ENCODE measurements at places on chromosomes 7 and 10.

- no peak for DNase-seq
Measured at GRCh38 chr7:114660753-114661152, 246.1 kb downstream of the FOXP2 start.

DNA sequence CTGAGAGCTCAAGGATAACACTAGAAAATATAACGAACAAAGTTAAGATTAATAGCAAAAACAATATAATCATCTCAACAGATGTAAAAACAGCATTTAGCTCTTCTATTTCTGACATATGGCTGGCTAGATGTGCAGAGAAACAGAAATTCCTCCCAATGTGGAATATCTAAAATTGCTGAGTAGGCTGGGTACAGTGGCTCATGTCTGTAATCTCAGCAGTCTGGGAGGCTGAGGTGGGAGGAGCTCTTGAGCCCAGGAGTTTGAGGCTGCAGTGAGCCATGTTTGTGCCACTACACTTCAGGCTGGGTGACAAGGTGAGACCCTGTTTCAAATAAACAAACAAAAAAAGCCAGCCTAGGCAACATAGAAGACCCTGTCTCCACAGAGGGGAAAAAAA is 18.0 kb downstream of the ZNF746 start:
- no peak for DNase-seq

- no peak for DNase-seq
Measured at GRCh38 chr7:66348959-66349358, 143.8 kb downstream of the TPST1 start.

- no peak for DNase-seq
Measured at GRCh38 chr7:2445898-2446555, 30.2 kb downstream of the GRIFIN start.

GRCh38 chr7:128904381-128905197 is 5.9 kb downstream of the KCP start:
- DNase-seq = no peak

DNA sequence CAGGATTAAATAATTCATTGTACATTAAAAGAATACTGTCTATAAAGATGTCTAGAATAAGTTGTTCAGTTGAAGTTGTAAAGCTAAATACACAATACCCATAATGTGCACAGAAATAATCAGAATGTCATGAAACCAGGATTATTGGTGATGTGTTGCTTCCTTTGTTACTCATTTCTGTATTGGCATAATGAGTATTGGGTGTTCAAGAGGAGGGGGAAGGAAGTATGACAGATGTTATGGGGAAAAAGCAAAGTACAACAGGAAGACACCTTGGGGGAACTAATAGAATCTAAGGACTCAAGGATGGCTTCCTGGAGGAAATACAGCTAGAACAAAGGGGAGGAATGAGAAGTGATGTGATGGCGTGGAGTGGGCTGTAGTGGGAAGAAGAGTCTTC is 15.0 kb downstream of the ANKRD1 start:
- DNase-seq = no peak

DNA sequence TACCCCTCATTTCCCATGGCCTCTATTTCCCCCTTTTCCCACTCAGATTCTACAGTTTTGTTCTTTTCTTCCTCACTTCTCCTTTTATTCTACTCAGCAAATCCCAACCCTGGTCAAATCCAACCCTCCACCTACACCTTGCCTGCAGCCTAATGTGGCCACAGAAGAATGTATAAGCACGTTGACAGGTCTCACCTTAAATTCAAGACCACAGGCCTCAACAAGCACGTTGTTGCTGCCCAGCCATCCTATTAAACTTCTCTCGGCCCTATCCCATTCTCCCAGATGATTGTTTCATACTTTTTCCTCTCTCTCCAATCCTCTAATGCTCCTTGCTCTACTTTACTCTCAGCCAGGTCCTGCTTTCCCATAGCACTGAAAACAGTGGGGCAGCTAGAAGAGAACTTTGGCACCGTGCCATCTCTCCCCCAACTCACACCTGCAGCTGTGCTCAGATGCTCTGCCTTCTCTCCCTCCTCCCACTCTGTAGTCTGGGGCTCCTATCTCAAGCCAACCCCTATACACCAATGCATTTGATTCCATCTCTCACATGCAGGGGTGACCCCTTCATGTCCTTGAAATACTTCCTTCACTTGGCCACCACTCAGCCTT is 6.8 kb upstream of the EIF3A start:
- no peak for DNase-seq

GRCh38 chr7:16695621-16696237 is 49.7 kb downstream of the BZW2 start:
- DNase-seq = peak; percentile 54

DNA sequence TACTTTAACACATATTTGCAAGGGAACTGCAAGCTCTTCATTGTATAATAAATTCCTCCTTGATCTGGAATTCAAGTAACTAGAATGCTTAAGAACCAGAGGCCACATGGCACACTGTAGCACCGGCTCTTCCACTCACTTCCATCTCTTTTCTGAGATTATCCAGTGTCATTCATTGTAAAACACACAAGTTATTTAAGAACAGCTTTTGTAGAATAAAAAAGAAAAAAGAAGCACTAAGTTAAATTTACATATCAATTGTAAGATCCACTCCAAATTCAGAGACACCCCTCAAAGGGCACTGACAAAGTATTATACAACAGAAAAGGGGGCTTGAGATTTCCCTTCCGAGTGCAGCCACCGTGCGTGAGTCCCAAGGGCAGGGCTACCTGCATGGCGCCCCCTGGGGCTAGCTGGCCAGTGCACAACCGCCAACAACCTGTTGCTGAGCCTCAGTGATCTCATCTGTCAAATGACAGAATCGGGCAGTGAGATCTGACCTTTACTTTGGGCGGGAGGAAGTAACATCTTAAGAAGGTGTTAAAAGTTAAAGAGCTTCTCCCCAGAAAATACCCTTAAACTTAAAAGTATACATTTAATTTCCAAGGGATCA is 12.5 kb downstream of the GLI3 start:
- no peak for DNase-seq

DNA sequence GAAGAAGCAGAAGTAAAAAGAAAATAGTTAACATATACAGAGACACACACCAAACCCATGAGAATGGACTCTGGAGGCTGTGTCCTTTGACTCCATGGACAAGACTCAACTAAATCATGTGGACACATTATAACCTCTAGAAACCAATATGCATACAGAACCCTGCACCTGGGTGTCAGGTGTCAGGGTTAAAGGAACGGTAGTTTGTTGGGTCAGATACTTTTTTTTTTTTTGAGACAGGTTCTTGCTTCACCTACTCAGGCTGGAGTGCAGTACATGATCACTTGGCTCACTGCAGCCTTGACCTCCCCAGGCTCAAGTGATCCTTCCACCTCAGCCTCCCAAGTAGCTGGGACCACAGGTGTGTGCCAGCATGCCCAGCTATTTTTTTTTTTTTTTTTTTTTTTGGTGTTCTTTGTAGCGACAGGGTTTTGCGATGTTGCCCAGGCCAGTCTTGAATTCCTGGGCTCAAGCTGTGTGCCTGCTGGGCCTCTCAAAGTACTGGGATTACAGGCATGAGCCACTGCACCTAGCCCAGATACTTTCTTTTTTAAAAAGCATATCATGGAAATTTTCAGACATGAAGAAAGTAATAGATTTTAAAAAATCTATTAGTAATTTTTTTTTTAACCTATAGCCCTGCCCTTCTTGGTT is 31.3 kb downstream of the GALNT11 start:
- no peak for DNase-seq

DNA sequence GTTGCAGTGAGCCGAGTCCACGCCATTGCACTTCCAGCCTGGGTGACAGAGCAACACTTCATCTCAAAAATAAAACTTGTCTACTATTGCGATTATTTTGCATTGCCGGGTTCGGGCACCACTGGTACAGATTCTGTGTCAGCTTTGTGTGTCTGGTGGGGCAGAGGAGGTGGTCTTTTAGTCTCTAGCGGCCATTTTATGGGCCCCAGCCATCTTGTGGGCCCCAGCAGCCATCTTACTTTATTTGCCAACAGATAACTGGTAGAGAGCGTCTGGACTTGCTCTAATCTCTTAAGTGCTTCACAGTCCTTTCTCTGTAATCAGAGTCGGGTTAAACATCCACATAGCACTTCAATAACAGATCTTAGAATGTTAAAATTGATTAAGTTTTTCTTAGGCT is 4.9 kb downstream of the BUD23 start:
- no peak for DNase-seq

- peak; percentile 86 for DNase-seq
Measured at GRCh38 chr7:131173145-131173890, 154.4 kb upstream of the MKLN1 start.

GRCh38 chr10:93436591-93437085 is 45.5 kb downstream of the MYOF start:
- peak; percentile 79 for DNase-seq

- DNase-seq = no peak
Measured at GRCh38 chr10:6530966-6531365, 49.1 kb downstream of the PRKCQ start.

- no peak for DNase-seq
Measured at GRCh38 chr7:20543500-20543899, 72.0 kb upstream of the ABCB5 start.

GRCh38 chr7:132034748-132035416 is 478.5 kb upstream of the PODXL start:
- DNase-seq = no peak

GRCh38 chr10:77541247-77541646 is 96.4 kb downstream of the KCNMA1 start:
- no peak for DNase-seq

DNA sequence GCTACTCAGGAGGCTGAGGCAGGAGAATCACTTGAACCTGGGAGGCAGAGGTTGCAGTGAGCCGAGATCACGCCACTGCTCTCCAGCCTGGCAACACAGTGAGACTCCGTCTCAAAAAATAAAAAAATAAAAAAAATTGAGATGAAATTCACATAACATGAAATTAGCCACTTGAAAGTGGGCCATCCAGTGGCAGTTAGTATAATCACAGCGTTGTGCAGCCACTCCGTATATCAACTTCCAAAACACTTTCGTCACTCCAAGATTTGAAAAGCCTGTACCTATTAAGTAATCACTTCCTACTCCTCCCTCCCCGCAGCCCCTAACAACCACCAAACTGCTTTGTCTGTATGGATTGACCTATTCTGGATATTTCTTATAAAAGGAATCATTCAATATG is 20.7 kb upstream of the CACUL1 start:
- no peak for DNase-seq

- DNase-seq = no peak
Measured at GRCh38 chr7:20114468-20114867, 102.7 kb downstream of the MACC1 start.

DNA sequence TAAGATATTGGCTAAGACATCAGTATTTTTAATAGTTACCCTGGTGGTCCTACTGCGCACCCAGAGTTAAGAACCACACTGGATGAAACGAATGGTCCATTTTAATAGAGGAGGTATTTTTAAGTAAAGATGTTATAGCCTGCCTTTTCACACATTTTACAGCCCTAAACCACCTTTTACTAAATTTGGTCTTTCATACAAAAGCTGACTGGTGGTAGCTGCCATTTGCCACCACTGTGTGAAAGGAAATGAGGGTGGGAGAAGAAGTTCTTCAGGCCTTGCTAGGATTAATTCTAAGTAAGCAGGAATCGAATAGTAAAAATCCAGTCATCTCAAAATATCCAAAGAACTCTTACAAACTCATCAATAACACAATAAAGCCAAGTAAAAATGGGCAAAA is 15.2 kb upstream of the APBB1IP start:
- DNase-seq = no peak

DNA sequence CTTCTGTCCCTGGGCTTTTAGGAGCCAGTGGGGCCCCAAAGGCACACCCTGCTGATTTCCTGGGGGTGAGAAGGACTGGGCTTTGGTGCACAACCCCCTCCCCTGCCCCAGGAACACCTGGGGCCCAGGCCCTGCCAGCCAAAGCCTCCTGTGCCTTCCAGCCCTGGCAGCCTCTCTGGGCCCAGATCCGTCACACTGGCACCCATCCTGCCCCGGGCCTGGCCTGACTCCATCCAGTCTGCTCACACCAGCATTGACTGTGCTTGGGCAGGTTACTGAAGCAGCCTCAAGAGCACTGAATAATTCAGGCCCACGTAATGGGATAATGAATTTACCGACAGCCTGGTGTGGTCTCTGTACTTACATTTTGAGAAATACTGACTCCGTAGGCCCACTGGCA is 12.0 kb upstream of the COMTD1 start:
- no peak for DNase-seq

- no peak for DNase-seq
Measured at GRCh38 chr7:43576241-43576640, 6.7 kb upstream of the STK17A start.

GRCh38 chr7:138613630-138614029 is 87.5 kb downstream of the SVOPL start:
- no peak for DNase-seq

DNA sequence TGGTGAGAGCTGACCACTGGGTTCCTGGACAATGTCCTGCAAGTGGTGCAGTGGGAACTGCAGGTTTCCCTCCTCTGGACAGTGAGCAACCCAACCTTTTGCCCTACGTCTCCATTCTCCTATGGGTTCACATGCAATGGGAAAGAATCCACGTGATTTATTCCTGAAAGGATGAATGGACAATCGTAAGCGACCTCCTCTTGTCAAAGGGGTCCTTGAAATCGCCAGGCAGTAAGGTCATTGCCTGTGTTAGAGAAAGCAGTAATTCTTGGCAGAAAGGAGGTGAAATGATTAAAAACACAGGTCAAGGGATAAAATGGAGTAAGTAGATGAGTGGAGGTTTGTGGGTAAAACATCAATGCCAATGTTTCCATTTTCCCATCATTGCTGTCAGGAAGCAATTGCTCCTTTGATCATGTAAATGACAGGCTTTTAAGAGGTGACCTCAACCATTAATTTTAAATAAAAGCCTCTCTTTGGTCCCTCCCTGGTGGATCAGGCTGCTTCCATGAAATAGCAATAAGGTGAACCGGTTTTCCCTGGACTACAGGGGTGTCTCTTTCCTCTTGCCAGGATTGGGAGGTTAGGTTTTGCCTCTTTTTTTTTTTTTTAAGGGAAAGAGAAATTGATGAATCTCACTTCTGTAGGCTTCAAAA is 330.0 kb upstream of the PRKCQ start:
- DNase-seq = no peak

GRCh38 chr7:73919694-73920375 is 58.9 kb downstream of the TMEM270 start:
- no peak for DNase-seq

DNA sequence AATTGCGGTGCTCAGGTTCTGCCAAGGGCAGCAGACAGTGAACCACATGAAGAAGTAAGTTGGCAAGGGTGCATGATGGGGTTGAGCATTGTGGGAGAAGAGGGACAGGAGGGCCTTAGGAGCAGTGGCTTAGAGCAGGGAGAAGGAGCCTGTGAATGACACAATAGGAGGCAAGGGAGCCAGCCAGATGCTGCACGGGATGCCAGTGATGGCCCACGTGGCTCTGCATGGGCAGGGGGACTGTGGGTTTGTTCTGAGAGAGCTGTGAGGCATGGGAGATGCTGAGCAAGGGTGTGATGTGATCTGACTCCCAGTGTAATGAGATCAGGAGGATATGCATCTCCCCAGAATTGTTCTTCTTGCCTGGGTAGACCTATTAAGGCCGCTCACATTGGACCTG is 60.9 kb downstream of the C10orf90 start:
- no peak for DNase-seq

DNA sequence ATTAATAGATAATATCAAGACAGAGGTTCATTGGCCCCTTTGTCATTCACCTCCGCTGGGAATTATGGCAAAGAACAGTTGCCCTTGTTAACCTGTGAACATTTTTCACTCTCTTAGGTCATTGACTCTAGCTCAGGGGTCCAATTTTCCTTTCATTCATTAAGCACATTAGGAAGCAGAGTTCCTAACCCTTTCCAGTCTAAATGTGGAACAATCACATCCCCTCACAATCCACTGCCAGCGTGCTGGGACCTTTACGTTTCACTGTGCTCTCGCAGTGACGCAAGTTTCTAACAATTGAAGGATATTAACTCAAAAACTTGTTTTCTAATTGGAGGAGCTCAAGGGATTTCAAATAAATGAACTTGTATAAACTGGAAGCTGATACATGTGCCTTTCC is 79.3 kb upstream of the MEOX2 start:
- no peak for DNase-seq

Measured in foreskin keratinocyte (primary cell).